Fibroblast of skin of right quadriceps (primary cell): ENCODE measurements at places on chromosomes 16 and 17.

DNA sequence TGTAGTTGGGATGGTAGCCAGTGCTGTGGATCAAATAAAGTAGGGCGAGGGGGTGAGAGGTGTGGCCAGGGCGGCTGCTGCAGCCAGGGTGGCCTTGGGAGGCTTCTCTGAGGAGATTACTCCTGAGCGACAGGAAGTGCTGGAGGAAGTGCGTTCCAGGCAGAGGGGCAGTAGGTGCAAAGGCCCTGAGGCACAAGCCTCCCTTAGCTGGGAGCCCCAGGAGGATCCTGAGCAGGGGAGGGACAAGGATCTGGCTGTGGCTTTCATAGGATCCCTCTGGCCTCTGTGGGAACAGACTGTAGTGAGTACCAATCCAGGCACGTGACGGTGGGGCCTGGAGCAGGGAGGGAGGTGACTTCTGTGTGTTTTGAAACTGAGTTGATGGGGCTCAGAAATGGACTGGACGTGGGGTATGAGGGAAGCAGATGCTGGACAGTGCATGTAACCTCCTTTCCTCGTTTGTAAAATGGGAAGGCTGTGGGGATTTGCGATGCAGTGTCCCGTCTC lies 2.8 kb downstream of the LLGL1 start:
- no peak for DNase-seq

DNA sequence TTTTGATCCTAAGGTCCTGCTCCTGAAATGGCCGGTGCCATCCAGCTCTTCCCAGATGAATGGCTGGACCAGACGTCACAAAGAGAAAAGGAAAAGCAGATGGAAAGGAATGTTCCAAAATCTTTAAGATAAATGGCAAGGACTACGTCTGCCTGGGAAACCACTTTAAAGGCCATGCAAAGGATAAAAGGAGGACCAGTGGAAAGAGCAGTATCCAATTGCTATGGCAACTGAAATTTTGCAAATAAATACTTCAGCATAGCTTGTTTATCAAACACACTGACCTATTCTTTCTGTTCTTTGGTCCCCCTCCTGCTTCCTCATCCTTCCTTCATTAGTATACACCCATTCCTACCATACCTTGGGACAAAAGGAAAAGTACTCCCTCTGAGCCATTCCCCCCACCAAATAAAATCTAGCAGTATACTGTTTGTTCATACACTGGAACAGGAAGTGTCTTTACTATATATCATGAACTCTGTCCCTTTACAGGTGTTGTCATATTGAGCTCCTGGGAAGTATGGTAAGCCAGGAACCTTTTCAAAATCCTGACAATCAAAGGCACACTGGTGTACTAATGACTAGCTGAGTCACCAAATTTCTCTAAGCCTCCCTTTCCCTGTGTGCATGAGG lies 37.2 kb upstream of the NUFIP2 start:
- no peak for DNase-seq

DNA sequence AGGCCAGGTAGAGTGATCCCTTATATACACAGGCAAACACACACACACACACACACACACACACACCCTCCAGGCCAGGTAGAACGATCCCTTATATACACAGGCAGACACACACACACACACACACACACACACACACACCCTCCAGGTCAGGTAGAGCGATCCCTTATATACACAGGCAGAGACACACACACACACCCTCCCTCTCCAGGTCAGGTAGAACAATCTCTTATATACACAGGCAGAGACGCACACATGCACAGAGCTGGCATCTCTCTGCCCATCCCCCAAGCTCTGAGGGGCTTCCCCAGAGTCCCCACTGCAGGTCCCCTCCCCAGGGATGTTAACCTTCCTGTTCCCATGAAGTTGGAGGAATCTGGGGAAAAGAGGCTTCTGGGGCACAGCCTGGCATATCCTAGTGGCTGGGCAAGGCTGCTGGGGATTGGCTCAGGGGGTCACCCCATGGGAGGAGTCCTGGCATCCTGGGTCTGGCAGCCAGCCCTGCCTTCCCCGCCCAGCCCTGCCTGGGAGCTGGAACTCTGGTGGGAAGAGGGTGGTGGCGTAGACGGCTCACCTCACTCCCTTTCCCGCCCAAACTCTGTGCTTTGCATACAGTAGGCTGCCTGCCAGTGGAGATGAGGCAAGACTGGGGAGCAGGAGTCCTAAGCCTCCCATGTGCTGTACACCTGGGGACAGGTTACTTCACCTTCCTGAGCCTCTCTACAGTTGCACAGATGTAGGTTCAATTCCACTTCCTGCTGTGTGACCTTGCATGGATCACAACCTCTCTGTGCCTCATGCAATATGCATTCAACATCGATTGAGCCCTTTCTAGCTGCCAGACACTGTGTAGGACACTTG lies 41.8 kb downstream of the TEKT5 start:
- DNase-seq, result no peak

DNA sequence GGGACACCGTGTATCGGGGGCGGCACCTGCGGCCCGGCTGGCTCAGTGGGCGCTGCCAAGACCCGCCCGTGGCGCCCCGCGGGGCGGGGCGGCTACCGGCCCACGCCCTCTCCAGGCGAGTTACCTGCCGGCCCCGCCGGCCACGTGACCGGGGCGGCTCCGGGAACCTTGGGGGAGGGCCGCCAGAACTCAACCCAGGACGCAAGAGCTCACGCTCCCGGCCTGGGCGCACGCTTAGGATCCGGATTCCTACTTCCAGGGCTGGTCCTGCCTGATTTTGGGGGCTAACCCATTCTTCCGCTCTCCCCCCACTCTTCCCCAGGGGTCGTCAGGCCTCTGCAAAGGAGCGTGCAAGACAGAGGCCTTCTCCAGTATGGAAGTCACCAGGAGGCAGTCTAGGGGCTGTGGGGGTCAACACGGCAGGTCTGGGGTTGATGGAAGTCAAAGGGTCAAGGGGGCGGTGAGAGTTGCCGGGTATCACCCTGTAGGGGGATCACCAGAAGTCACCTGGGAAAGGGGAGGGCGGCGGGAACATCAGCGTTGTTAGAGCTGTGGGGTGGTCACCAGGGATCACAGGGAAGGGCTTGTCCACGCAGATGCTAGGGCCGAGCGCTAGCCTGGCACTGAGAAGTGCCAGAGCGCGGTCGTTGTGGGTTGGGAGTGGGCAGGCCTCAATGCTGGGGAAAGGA lies 354 bp upstream of the ESRP2 start:
- no peak for DNase-seq

DNA sequence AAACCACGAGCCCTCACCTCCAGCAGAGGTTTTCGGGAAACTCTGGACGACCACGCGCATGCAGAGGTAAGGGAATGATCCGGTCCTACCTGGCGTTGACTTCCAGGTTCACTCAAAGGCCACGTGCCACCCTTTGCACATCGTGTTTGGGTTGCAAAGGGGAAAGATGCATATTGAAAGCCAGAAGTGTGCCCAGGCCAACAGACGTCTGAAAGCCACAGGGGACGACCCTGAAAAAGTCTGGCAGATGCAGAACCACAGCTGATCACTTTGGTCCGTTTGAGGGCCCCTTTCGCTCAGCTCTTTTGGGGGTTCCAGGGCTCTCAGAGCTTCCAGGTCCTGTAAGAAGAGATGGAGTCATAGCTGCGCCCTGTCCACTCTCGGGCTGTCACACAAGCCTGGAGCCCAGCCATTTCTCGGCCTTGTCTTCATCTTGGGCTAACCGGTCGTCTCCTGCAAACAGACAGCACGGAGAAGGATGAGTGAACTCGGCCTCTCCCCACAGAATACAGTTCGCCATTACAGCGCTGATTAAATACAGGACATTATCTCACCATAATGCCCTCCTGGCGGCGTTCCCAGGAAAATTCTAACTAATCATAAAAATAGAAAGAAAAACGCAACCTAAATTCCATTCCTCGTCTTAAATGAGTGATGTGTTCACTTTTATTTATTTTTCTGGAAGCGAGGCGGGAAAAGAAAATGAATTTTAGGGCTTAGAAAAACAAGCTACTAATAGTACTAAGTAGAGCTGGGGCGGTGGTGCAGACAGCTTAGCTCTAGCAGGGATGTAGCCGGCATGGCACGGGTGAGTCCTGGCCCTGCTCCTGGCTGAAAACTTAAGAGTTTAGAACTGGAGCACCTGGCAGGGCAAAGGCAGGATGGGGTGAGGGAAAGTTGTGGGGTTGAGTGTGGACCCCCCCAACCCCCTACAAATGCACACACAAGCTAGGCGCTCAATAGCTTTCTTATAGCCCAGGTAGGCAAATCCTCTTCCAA lies 45.5 kb upstream of the ZFHX3 start:
- peak; percentile 62 for DNase-seq

GRCh38 chr17:63929860-63930766 lies 2.0 kb downstream of the CD79B start:
- no peak for DNase-seq

DNA sequence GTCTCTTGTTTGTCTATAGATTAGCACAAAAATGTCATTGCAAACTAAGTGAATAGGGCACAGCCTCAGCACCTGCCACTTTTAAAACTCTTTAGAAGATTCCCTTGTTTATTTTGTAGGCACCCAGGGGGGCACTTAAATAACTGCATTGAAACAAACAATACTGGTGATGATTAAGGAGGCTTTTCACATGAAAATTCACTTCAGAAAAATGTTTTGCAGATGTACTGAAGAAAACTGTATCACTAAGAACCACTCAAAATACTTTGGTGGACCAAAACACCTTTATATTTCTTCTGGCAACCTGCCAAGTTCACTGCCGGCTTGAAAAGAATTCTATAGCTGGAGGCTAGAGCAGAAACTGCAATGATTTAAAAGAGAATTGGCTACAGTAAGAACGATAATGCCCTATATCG lies 281.5 kb downstream of the TOX3 start:
- no peak for DNase-seq
